ENCODE measurements at places on chromosomes 7 and 10.

GRCh38 chr7:70421319-70421718 is 710.6 kb upstream of the GALNT17 start:
- no peak for DNase-seq

GRCh38 chr7:140656548-140657515 is 15.9 kb upstream of the ADCK2 start:
- no peak for DNase-seq

DNA sequence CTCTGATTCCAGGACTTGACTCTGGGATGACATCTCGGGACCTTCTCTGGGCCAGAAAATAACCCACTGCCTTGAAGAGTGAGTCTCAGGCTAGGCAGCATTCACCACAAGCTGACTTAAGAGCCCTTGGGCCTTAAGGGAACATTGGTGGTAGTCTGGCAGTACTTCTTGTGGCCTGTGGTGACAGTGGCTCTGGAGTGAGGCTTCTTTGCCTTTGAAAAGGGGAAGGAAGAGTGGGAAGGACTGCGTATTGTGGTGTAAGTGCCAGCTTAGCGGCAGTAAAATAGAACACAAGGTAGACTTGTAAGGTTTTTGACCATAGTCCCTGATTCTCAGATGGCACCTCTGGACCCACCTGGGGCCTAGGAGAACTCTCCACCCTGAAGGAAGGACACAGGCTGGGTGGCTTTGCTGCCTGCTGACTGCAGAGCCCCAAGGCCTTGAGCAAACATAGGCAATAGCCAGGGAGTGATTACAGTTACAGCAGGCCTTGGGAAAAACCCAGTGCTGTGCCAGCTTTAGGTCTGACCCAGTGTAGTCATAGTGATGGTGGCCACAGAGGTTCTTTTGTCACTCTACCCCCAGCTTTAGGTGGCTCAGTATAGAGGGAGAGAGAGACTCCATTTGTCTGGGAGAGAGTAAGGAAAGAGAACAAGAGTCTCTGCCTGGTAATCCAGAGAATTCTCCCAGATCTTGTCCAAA is 483.9 kb downstream of the SH2D4B start:
- peak; percentile 18 for DNase-seq

DNA sequence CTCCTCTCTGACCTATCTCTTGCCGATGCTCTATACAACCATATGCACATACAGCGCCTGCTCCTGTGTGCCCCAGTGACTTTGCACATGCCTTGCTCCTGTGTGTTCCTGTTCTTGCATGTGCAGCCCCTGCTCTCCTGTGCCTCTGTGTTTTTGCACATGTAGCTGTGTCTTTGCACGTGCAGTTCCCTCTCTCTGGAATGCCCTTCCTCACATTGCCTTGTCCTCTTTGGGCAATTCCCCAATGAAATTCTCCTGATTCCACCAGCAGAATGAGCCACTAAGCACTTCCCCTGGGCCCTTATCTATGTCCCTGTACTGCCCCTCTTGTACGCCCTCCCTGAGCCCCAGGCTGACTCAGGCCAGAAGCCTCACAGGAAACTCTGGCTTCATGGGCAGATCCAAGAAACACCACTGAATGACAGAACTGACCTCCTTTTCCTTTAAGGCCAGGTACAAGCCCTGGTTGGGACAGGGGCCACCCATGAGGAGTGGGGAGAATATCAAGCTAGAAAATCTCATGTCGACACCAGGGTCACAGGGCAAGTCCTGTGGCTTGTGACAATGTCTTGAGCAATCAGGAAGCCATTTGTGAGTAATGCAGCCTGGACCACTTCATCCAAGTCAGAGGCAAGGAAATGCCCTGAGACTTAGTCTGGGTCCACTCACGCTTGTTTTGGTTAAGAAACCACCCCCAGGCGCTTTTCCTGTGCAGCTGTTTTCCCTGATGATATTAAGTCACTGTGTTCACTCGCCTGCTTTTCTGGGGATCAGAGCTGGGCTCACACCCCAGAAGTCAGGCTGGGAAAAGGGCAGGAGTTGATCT is 1.9 kb upstream of the ARHGAP22 start:
- DNase-seq, result no peak

DNA sequence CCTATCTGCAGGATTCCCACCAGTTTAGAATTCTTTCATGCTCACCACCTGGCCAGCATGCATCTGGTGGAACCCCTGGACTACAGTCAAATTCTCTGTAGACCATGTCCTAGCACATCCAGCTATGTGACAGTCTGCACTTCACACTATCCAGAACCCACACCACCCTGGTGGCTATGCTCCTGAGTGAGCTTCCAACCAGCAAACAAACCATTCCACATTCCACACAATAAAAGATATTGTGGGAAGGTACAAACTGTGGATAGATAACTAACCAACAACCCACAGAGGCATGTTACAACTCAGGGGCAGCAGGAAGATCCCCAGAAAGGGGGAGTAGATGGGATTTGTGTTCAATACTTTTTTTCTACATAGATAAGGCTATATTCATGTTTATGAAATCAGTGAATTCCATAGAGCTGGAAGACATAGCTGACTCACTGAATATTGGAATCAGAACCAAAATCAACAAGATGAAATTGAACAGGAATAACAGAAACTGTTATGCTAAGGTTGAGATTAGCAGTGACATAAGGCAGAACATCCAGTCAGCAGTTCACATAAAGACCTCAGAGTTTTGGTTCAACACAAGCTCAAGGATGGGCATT is 72.5 kb downstream of the LRRC17 start:
- DNase-seq, result no peak

- DNase-seq, result no peak
Observed at GRCh38 chr10:69959911-69960310, 92.7 kb upstream of the MACROH2A2 start.

Measured in CMK (cell line).